ENCODE measurements at places on chromosomes 4 and X.

GRCh38 chr4:8649631-8650361, 57.2 kb downstream of the CPZ start:
- no peak for DNase-seq

DNA sequence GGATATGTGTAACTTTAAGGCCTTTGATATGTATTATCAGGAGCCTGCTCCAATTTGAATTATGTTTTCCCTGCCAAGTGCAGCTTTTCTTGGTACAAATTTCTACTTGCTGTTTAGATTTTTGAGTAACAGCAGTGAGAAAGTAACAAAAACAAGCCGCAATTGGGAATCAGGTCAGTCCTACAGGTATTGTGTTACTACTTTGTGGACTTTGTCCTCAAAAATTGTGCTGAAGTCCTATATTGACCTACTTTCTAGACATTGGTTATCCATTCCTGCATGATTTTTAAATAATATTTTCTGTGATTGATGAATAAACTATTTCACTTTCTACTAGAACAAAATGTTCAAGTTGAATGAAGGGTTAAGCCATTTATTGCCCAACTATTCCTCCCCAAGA, 5.7 kb downstream of the CDKN2AIP start:
- no peak for DNase-seq

GRCh38 chr4:95591278-95591677, 42.5 kb upstream of the UNC5C start:
- no peak for DNase-seq

GRCh38 chr4:144754562-144755410, 108.8 kb downstream of the HHIP start:
- DNase-seq = peak; percentile 77

GRCh38 chrX:139691843-139692505, 16.0 kb downstream of the MCF2 start:
- peak; percentile 1 for DNase-seq

- peak; percentile 14 for DNase-seq
Observed at GRCh38 chrX:31397119-31397518, 325.3 kb upstream of the FTHL17 start.

DNA sequence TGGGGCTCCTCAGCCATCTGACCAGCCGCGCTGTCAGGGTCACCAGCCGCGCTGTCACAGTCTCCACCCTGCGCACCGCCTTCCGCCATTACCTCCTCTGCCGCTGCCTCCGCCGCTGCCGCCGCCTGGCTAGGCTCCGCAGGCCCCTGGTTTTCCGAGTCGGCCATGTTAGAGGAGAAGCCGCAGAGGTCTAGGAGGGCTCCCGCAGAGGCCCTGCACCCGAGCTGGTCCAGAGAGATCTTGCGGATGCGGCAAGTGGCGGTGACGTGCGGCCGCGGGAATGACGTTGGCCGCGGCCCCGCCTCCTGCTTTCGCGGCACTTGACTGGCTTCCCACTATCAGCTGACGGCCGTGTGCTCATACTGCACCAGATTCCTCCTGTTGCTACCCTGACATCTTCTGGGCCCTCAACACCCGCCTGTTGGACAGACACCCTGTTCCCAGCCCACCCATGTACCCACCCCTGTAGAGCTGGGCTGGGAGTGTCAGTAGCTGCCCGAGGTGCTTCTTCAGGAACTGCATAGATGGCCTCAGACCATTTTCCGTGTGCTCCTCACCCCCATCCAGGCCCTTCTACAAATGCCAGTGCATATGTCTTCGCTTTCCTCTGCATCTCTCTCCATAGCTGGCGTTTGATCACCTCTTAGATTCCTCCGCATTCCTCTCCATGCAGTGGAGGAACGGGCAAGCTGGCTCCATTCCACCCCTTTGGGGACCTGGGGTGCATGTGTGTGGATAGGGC, at the start of gene NAP1L5:
NAP1L5 (minus strand) TSS at position 242 of the 742 bp plus-strand sequence; CDS start at position 167, 75 bp downstream.
- DNase-seq = peak; percentile 83

DNA sequence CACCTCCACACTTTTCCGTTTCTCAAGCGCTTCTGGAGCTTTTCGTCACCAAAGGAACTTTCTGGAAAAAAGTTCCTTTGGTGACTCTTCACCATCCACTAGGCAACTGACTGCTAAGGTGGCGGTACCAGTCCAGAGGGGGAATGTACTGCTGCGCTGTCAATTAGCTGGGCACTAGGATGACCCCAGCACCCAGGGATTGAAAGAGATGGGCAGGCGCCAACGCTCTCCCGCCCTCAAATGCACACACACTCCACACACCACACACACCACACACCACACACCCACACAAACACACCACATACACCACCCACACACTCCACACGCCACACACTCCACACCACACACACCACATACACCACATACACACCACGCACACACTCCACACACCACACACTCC, 10.4 kb downstream of the PRDM8 start:
- DNase-seq = no peak
